Breast epithelium (tissue), 4 donors: ENCODE measurements at places on chromosomes 12 and 14.

DNA sequence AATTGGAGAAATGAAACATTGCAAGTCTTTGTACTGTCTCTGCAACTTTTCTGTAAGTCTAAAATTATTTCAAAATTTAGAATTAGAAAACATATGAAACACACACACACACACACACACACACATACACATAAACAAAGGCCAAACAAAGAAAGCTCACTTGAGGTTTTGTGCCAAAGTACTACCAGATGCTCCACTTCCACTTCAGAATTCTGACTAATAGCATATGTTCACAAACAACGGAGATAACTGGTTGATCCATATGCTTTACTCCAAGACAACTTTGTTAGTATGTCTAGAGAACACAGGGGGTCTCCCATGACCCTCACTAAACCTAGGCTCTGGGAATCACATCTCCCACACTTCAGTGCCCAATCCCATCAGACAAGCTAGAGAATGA, 133.8 kb upstream of the CLEC14A start:
- no peaks in the 10 kb centered on the region for H3K36me3 ChIP-seq
- H3K4me3 ChIP-seq, result no peak overlapping the region
- H3K27ac ChIP-seq, result no peak overlapping the region
- H3K27me3 ChIP-seq, result no peaks in the 10 kb centered on the region
- no peaks in the 10 kb centered on the region for H3K4me1 ChIP-seq

DNA sequence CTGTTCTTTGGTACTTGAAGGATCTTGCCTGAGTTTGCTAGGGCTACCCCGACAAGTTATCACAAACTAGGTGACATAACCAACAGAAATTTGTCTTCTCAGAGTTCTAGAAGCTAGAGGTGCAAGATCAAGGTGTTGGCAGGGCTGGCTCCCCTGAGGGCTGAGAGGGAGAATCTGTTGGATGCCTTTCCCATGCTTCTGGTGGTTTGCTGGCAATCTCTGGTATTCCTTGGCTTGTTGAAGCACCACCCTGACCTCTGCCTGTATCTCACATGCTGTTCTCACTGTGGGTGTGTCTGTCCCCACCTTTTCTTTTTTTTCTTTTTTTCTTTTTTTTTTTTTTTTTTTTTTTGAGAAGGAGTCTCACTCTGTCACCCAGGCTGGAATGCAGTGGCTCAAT, 81.2 kb downstream of the VCPKMT start:
- no peaks in the 10 kb centered on the region for H3K27me3 ChIP-seq
- H3K36me3 ChIP-seq, result no peaks in the 10 kb centered on the region
- no peak overlapping the region for H3K4me3 ChIP-seq
- peaks cover 20% of the 10 kb centered on the region for H3K4me1 ChIP-seq
- peak overlapping the region; percentile 87 for H3K27ac ChIP-seq

DNA sequence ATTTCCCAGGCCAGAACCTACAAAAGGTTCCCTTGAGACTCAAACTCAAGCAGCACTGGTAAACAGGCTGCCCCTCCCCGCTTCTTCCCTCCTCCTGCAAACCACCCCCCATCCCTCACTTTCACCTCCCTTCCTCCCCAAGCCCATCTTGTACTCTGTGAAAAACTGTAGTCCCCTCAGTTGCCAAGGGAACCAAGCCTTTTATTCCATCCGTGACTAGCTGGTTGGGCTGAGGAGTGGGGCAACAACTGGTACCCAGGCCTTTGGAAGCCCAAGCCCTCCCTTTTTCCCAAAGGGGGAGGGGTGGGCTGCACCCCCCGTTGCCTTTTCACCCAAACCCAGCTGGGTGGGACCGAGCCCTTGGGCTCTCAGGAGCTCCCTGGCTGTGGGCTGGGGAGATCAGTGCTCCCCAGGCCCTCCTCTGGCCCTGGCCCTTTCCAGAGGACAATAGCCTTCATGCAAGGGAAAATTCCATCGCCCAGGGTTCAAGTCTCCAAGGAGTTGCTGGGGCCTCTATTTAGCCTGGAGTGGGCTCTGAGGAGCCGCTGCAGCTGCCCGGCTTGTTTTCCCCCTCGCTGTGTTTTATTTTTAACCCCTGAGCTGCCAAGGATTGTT, 61.9 kb downstream of the ZFP36L1 start:
- H3K4me1 ChIP-seq, result no peaks in the 10 kb centered on the region
- DNase-seq, result no peak
- H3K4me3 ChIP-seq, result no peak overlapping the region
- H3K36me3 ChIP-seq, result no peaks in the 10 kb centered on the region

DNA sequence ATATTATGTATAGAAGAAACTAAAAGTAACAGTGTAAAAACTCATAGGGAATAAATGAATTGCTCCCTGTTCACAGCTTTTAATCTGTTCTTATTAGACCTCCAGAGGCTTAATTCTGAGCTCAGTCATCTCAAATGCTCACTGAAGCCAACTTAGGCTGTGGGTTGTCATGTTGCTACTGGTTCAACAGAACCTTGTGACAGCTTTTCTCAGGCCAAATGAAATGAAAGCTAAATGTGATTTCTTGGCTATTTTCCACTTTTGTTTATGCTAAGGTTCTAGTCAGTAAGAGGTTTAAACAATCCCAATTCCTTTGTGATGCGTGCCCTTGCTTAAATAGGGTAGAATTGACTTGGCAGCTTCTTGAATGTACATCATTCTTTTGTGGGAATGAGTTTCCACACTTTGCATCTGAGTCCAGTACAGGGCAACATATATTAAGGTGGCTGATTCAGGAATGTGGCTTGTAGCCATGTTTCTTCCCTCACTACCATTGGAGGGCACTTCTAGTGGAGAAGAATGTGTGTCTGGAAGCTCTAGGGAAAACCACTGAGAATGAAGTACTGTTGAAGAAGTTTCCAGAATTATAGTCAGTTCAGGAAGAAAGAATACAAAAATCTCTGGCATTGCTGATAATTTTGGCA, 156.4 kb downstream of the NEDD1 start:
- no peaks in the 10 kb centered on the region for H3K27me3 ChIP-seq
- H3K4me1 ChIP-seq, result no peaks in the 10 kb centered on the region
- no peak for DNase-seq
- no peak overlapping the region for H3K27ac ChIP-seq

- no peak for DNase-seq
- no peak overlapping the region for H3K4me3 ChIP-seq
- no peaks in the 10 kb centered on the region for H3K27me3 ChIP-seq
These were observed 495.4 kb upstream of the TMEM132C start for GRCh38 chr12:127771546-127771945.

DNA sequence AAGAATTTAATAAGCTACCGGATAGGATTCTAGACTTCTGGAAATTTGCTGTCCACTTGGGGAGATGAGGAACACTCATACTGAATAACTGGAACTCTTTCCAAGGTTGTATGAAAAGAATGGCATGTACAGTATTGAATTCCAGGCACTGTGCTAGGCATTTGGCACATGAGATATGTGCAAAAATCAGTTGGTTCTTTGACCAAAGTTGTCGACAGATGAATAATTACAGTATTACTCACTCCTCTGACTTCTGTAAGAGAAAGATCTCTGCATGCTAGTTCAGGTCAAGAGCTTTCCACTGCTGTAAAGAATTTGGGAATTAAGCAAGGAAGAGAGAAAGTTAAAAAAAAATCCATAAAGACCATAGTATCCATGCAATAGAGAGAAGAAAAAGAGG, 764.7 kb downstream of the BCL11B start:
- H3K4me1 ChIP-seq, result no peaks in the 10 kb centered on the region
- DNase-seq, result no peak
- H3K27me3 ChIP-seq, result no peaks in the 10 kb centered on the region
- no peak overlapping the region for H3K4me3 ChIP-seq
- no peak overlapping the region for H3K27ac ChIP-seq
- H3K36me3 ChIP-seq, result no peaks in the 10 kb centered on the region

GRCh38 chr12:33226671-33227070, 212.9 kb downstream of the SYT10 start:
- no peak overlapping the region for H3K27ac ChIP-seq
- H3K36me3 ChIP-seq, result no peaks in the 10 kb centered on the region
- H3K27me3 ChIP-seq, result no peaks in the 10 kb centered on the region

GRCh38 chr14:91153360-91153759, 39.5 kb downstream of the DGLUCY start:
- H3K36me3 ChIP-seq, result no peaks in the 10 kb centered on the region
- H3K27ac ChIP-seq, result no peak overlapping the region
- DNase-seq, result no peak
- H3K4me3 ChIP-seq, result no peak overlapping the region

DNA sequence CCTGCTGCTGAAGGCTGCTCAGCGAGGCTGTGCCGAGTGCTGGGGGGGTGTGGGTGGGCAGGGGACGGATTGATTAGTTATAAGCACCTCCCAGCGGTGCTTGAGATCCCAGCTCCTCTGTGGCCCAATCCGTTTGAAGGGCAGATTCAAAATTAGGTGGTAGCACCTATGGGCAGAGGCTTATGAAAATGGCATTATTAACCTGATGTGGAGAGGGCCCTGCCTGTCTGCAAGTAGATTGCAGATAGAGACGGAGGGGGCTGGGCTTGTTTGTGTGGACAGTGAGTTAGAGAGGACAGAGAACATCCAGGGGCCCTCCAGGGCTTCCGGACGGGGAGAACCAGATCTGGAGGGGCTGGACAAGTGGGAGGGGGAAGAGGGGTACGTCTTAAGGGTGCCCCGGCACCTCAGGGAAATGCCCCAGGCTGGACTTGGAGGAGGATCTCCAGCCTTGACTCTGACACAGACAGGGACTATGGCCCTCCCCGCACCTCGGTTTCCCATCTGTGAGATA, at the start of gene RTL1:
RTL1 (minus strand) TSS at position 51 of the 514 bp plus-strand sequence. CDS start 18,934 bp downstream, outside the sequence.
- H3K27me3 ChIP-seq, result no peaks in the 10 kb centered on the region
- H3K4me1 ChIP-seq, result no peaks in the 10 kb centered on the region
- H3K27ac ChIP-seq, result no peak within 1 kb of the TSS
- H3K36me3 ChIP-seq, result no peaks in the 10 kb centered on the region
- no peak for DNase-seq
- no peak within 1 kb of the TSS for H3K4me3 ChIP-seq

DNA sequence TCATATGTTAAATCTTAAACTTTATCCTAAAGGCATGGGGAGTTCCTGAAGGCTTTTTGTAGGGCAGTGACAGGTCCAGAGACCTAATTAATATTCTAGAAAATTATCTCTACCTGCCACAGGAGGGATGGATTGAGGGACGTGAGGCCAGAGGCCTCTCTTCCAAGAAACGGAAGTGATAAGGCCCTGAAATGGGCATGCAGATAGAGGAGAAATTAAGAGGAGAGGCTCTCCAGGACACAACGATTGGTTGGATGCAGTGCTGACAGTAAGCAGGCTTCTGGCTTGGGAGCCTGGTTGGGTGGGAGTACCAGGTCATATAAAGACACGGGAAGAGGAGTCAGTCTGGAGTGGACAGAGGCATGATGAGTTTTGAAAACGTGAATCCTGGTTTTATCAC, 3.1 kb upstream of the BORCS5 start:
- no peak for DNase-seq
- H3K27ac ChIP-seq, result no peak overlapping the region
- no peak overlapping the region for H3K4me3 ChIP-seq
- no peaks in the 10 kb centered on the region for H3K27me3 ChIP-seq
